ENCODE measurements at places on chromosomes 5 and 9.

DNA sequence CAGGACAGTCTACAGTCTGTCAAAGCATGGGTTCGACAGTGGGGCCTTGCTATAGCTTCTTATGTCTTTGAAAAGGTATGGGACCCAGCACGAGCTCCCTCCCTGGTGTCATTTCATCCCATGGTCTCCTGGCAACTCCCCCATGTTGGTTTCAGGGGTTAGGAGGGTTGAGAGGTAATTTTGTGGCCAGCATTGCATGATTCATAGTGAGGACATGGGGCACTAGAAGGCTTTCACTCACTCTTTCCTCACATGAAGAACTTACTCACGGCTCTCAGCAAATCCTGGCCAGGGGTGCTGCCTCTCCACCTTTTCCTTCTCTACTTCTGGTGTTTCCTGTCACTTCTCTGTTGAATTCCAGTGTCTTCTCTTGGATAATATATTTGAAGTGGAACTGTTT is 134.7 kb upstream of the TNPO1 start:
- DNase-seq, result no peak

DNA sequence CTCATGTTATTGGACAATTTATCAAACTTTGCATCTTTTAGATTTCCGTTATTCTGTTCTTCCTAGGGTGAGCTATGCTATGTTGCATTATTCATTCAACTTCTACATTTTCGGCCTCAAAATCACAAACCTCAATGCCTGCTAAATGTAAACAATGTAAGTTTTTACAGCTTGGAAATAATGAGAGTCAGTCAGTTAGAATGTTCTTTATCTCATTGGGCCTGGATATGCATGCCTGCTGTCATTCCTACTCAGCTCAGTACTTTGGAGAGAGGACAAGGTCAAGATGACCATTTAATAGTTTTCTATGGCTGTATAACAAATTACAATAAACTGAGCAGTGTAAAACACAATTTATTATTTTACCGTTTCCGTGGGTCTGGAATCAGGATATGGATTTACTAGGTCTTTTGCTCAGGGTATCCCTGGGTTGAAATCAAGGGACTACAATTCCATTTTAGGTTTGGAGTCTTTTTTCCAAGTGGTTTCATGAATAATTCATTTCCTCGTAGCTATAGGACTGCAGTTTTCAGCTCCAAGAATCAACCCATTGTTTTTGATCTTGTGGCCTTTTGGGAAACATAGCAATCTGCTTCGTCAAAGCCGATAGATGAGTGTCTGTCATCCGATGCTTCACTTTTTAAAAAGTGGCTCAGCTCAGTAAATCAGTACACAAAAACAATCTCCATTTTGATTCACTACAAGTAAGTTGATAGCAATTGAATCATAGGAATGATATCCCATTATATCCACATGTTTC is 1143.2 kb upstream of the CDH6 start:
- no peak for DNase-seq

DNA sequence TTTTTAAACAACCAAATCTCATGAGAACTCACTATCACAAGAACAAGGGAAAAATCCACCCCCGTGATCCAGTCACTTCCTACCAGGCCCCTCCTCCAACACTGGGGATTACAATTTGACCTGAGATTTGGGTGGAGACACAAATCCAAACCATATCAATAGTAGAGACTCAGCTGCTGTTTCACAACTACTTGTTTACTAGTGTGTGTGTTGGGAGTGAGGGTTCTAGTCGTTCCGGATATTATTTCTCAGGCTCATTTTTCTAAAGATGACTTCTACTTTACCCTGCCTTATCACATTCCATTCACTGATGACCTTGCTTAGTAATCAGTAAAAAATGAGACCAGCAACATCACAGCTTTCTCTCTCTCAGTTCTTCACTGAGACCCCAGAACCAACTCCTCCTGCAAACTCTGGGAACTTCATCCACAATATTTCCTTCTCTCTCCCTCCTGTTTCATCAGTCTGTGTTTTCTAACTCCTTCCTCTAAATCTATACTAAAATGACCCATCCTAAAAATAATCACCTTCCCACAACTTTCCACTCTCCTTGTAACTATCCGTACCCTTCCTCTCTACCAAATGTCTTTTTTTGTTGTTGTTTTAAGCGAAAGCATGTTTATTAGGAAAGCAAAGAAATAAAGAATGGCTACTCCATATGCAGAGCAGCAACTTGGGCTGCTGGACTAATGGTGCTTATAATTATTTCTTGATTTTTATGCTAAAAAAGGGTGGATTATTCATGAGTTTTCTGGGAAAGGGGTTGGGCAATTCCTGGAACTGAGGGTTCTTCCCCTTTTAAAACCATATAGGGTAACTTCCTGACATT is 121.5 kb upstream of the SPRY4 start:
- peak; percentile 77 for DNase-seq

- no peak for DNase-seq
These were observed 33.6 kb downstream of the PRRT1B start for GRCh38 chr9:131578731-131579504.
